RKO (cell line): ENCODE measurements at places on chromosomes 1 and 21.

DNA sequence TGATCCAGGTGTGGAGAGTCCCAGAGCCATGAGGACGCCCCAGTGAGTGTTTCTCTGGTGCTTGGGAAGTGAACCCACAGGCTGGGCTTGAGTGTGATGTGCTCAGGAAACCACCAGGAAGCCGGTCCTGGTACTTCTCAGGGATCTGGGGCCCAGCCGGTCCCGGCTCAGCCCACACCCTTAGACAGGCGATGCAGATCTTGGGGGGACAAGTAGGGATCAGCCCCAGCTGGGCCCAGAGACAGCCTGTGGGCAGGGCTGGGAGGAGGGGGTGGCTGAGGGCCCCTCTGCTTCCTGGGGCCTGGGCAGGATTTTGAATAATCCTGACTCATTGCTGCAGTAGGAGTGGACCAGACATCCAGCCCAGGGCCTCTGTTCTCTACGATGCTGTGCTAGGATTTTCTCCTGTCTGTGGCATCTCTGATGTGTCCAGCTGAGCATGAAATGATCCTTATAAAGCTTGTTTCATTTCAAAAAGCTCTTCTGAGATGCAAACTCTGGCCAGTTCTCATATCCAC lies 698.0 kb downstream of the PTPRU start:
- DNase-seq, result no peak

- no peak for DNase-seq
These were observed 4.6 kb downstream of the PLPP3 start for GRCh38 chr1:56574794-56575193.

DNA sequence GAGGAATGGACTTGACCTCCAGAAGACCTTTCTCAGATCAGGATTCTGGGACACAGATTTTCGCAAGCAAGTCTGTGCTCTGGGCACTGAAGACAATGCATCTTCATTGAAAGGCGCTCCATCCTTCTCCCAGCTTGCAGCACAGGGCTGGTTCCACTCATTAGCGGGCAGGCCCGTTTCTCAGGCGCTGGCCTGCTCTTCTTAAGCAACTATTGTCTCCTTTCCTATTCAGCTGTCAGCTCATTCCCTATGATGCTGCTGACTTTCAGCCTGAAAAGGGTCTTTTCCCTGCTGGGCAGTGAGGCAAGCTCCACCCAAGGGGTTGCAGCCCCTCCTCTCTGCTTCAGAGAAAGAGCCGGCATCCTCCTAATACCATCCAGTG lies 91.9 kb upstream of the PLXNA2 start:
- no peak for DNase-seq

DNA sequence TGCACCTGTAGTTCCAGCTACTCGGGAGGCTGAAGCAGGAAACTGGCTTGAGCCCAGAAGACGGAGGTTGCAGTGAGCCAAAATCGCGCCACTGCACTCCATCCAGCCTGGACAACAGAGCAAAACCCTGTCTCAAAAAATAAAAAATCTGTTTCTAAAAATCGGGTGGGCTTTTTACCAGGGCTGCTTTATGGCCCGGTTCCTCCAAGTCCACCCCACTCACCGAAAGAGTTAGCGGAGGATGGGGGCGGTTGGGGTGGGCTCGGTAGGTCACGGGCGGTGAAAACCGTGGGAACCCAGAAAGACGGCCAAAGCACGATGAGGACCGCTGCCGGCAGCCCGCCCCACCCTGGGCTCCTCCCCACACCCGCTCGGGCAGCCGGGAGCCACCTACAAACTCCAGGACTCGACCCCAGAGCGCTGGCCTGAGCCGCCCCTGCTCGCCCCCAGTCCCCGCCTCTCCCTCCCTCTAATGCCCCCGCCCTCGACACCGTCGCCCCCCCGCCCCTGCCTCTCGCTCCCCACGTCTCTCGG lies 846 bp upstream of the PER3 start:
- DNase-seq, result peak; percentile 72

DNA sequence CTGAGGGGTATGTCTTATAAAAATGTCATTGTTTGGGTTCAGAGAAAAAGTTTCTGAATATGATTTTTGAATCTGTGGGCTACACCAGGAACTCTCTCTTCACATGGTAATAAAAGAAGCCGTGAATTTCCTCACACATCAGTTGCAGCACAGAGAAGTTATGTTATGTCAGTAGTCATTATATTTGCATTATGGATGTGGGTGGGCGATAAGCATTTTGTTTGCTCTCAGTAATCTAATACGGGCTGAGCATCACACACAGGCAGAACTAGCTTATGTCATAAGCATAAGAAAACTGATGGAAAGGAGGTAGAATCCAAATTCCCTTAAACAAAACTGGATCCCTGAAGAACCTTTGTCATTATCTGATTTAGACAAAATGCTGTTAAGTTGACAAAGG lies 70.8 kb downstream of the PRDM2 start:
- DNase-seq, result no peak
